ENCODE measurements at places on chromosomes 2 and 18.

DNA sequence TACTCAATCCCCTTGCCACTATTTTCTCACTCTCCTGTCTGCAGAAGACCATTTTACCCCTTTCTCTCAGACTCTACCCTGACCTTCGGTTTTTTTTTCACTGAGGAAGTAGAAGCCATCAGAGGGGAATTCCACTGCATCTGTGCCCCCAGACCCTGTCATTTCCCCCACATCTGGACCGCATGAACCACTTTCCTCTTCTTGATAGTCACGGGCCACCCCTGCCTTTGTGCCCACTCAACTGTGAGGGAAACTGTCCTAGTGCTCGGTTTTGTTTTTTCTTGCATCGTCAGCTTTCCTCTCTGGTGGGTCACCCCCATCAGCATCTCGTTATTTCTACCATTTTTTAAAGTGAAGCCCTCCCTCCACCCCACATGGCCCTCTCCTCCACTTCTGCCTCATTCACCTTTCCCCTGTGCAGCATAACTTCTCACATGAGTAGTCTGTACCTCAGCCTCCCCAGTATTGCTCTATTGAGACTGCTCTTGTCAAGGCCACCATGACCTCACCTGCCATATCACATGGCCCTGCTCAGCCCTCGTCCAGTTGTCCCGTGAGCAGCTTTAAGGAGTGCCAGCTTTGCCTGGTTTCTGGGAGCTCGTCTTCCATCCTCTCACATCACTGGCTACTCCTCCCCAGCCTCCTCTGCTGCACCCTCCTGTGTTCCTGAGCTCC lies 32.4 kb downstream of the TMEM87B start:
- DNase-seq, result no peak

DNA sequence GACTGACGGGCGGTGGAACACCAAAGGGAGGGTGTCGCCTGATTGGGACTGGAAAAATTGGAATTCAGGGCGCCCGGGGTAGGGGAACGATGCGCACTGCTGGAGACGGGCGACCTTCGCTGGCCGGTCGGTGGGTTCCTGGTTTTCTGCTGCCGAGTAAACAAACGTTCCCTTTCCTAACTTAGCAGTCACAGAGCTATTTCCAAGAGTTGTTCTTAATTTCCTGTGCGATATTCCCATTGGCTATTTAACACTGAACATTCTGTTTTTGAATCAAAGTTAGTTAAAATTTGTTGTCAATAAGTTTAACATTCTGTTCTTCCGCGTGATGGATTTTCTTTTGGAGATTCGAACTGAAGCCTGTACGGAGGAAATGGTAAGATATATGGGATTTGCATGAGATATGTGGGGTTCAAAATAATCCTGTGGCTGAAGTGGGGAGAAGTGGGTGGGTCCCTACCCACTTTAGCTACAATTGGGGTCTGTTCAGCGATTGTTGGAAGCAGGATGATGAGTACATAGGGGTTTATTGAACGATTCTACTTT lies 862 bp downstream of the C18orf54 start:
- no peak for DNase-seq

DNA sequence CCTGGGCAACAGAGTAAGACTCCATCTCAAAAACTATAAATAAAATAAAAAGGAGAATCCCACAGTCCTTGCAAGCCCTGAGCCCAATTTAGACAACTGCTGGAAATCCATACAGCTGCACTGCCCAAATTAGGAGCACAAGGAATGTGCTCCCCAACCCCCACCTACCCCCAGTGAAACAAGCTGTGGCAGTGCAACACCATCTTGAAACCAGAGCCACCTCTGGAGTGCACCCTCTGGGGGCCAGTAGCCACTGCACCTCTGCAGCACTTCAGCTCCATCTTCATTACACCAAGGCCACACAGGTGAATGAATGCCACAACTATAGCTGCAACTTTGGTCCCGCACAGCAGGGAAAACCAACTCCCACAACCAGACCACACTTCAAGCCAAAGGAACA lies 37.3 kb downstream of the USP34 start:
- DNase-seq, result no peak

- no peak for DNase-seq
Measured at GRCh38 chr2:121197369-121198091, 87.5 kb downstream of the TFCP2L1 start.

DNA sequence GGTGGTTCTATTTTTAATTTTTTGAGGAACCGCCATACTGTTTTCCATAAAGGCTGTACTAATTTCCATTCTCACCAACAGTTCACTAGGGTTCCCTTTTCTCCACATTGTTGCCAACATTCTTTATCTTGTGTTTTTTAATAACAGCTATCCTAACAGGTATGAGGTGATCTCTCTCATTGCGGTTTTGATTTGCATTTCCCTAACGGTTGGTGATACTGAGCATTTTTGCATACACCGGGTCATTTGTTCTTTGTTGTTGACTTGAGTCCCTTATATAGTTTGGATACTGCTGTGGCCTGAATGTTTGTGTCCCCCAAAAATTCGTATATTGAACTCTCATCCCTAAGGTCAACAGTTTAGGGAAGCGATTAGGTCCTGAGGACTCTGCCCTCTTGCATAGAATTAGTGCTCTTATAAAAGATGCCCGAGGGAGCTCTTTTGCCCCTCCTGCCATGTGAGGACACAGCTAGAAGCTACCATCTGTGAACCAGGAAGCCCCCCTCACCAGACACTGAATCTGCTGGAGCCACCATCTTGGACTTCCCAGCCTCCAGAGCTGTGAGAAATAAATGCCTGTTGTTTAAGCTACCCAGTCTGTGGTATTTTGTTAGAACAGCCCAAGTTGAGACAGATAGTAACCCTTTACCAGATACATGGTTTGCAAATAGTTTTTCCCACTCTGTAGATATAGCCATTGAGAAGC lies 4.7 kb downstream of the IMP4 start:
- DNase-seq, result no peak

DNA sequence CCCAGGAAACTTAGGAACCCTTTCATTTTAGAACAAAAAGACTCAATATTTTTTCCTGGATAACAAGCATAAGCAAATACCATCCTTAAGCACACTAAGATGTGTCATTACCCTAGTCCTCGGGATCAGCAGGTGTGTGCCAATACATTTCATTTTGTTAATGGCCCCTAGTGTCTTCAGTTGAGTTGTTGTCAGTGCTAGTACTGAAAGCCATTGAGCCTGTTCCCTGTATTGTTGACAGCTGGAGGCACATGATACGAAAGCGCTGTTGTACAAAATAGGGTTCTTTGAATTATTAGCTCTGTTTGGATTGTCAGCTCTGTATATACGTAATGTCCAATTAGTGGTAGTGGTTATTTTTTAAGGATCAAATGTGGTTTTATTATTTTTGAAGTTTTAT lies 29.5 kb downstream of the VAPA start:
- no peak for DNase-seq

DNA sequence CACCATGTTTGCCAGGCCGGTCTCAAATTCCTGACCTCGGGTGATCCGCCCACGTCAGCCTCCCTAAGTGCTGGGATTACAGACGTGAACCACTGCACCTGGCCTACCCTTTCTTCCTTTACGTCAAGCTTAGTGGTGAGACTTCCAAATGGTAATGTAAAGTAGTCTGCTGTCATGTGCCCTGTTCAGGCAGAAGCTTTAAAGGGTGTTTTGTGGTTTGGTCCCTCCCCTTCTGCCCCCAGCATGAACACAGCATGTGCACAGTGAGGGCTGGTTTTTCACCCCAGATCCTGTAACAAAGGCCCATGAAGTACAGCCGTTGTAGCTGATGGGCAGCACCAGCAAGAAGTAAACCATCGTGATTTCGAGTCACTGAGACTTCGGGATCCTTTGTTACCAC lies 2.7 kb upstream of the DTYMK start:
- DNase-seq, result no peak

GRCh38 chr18:73244401-73244800 lies 376.6 kb upstream of the NETO1 start:
- DNase-seq, result no peak

GRCh38 chr2:28343184-28343942 lies 49.3 kb upstream of the FOSL2 start:
- no peak for DNase-seq

DNA sequence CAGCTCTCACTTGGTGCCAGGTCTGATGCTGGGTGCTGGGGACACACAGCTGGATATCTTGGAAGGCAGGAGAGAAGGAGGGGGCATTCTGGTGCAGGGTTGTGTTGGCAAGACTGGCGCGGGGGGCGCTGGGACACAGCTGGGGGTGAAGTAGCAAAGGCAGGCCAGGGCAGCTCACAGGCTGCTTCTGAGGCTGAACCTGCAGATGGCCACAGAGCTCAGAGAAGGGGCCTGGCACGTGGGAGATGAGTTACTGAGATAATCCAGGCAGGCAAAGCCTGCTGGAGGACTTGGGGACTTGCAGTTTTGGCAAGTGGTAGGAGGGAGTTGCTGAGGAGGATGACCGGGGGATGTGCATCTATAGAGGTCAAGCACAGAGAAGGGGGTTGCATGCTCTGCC lies 16.2 kb upstream of the DGKD start:
- DNase-seq, result no peak

GRCh38 chr2:24909555-24910177 lies 10.4 kb downstream of the ADCY3 start:
- DNase-seq, result no peak

- no peak for DNase-seq
Measured at GRCh38 chr2:200471324-200471848, 38.5 kb downstream of the KCTD18 start.

GRCh38 chr18:73852789-73853549 lies 294.7 kb downstream of the FBXO15 start:
- DNase-seq, result no peak
